ENCODE measurements at places on chromosomes 2 and 18.

DNA sequence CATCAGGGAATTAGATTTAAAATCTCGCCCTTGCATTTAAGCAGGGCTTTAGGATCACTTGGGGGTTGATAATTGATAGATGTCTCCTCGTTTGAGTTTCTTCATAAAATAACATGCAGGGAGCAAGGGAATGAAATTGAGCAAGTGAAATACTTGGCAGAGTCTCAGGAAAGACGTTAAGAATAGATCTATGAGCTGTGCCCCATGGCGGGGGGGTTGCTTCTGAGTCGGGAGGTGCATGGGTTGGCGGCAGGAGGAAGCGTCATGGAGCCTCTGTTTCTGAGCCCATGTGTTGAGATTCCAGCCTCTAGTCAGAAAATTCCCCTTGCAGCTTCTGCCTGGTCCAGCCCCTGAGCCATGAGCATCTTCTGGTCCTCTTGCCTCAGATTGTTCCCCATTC, 82.0 kb downstream of the APOB start:
- DNase-seq, result no peak

DNA sequence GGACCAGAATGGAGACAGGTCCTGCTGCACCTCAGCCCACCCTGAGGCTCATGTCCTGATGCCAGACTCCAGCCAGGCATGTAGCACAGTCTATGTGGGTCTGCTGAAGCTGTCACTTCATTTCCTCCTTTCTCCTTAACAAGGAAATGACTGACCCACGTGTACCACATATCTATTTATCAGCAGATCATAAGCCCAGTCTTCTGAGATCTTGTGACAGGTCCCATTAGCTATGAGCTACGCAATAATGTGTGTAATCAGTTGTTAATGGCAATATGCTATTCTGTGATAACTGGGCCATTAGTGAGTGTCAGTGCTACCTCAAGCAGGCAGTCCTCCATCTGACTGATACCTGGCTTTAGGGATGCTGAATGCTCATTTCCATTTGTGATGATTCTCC, 615.3 kb downstream of the BCL11A start:
- DNase-seq, result no peak

DNA sequence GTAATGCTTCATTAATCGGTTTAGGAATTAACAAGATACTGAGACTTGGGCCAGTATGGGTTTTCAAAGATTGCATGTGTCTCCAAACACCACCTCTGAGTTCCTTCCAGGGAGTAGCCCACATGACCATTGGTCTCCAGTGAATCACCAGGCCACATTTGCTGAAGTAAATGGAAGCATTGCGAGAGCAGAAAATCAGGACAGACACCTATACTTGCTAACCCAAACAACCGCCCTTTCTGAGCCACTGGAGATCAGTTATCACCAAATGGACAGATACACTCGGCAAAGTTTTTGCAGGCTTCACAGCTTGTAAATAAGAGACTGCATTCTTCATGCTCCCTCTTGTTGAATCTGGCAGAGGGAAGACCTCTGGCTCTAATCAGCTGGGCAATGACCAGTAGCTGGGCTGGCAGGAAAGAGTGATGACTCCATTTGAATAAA, 40.9 kb downstream of the GATA6 start:
- DNase-seq, result no peak

DNA sequence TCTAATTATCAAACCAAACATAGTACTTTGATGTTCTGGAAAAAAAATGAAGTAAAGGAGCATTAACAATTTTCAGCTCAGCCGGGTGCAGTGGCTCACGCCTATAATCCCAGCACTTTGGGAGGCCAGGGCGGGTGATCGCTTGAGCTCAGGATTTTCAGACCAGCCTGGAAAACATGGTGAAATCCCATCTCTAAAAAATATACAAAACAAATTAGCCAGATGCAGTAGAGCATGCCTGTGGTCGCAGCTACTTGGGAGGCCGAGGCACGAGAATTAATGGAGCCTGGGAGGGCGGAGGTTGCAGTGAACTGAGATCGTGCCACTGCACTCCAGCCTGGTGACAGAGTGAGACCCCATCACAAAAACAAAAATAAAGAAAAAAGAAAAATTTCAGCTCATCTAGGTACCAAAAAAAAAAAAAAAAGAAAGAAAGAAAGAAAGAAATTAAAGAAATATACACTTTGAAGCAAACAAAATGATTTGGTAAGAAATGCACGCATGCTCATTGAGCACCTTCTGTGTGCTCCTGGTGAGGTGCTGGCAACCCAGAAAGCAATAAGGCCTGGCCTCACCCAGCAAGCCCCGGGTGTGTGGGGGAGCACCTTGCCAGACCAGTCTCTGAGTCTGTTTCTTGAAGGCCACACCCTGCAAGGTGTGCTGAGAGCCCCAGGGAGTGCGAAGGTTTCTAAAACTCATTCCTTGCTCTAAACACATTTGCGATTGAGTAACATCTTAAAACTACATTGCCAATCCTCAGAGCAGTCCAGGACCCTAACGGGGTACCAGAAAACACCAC, 133.5 kb downstream of the TFCP2L1 start:
- no peak for DNase-seq

DNA sequence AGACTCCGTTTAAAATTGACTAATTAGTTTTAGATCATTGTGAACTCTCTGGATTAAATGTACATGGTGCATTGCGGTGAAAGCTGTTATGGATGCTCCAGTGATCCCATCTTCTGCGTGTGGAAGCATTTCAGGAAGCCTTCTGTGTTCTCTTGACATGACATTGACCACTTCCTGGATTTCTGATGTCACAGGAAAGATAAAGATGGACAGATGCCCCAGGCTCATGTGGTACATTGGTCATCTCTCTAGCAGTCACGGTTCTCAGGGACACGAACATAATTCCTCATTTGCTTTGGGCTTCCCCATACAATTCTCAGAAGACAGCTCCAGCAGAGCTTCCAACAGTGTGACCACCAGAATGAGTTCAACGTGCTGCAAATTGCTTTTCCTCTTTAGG, 26.9 kb downstream of the AGAP1 start:
- no peak for DNase-seq

- no peak for DNase-seq
Measured at GRCh38 chr18:61589724-61590065, 256.5 kb downstream of the CDH20 start.

DNA sequence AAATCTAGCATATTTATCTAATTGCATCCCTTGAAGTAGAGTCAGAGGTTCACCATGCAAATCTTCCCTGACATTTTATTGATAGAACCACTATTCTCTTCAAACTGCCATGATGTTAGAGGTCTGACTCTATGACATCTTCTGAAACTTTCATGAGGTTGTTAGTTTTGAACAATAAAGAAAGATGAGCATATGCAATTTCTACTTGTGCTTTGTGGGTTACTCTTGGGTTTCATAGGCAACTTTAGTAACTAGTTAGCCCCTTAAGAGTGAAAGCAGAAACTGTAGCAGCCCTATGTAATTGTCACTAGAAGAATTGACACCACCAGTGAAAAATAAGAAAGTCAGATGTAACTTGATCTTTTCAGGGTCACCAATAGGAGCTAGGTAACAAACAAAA, 53.1 kb upstream of the ZEB2 start:
- DNase-seq, result no peak

- DNase-seq, result no peak
Measured at GRCh38 chr18:26538524-26538923, 9.8 kb downstream of the KCTD1 start.

GRCh38 chr2:237782181-237782580, 16.4 kb upstream of the RBM44 start:
- DNase-seq, result no peak

GRCh38 chr2:239137898-239138283, 262.9 kb downstream of the HDAC4 start:
- no peak for DNase-seq

Data from stimulated activated CD4-positive, alpha-beta T cell treated with anti-CD3 and anti-CD28 coated beads, TNF-alpha, amount 100 ng/mL, for 4 hours (primary cell).